CD4-positive, CD25-positive, alpha-beta regulatory T cell (primary cell): ENCODE measurements at places on chromosomes 1 and 21. TPM values are rescaled to one million over a fixed set of nuclear protein-coding genes. Genes with fewer than 3 reads are reported as not detected.

GRCh38 chr1:17405898-17406759 lies 33.3 kb downstream of the RCC2 start:
- peaks cover 35% of the 10 kb centered on the region for H3K36me3 ChIP-seq
- peak; percentile 39 for DNase-seq
- H3K27me3 ChIP-seq = no peaks in the 10 kb centered on the region
- H3K4me3 ChIP-seq = no peak overlapping the region

DNA sequence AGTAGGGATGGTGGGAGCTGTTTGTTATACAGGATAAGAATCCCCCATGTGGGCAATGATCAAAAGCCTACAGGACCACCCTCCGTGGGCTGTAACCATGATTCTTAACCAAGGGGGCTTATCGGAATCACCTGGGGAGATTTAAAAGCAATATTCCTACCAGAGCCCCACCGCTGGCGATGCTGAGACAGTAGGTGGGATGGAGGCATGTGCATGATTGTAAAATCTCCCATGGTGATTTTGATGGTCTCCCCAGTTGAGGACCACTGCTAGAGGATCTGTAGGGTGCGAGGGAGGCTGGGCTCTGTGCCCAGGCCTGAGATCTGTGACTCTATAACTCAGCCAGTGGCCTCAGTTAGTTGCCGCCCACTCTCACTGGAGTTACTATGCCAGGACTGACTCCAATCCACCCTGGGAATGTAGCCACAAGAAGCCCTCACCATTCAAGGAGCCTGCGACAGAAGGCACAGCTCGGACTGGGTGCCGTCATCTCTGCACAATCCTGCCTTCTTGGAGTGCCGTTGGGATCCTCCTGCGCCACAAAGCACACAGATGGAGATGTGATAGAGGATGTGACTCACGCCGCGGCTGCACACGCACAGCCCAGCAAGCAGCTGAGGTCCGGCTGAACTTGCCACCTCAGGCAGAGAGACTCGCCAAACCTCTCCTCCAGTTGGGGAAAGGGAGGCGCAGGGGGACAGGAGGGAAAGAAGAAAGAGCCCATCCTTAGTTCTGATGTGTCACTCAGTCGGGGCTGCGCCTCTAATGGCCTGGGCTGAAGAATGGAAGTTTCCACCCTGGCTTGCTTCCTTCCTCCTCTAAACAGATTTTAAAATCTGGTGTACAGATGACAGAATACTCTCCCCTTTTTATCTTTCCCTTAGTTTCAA lies 26.5 kb downstream of the AKNAD1 start:
- peaks cover 7% of the 10 kb centered on the region for H3K4me1 ChIP-seq
- H3K4me3 ChIP-seq = no peak overlapping the region
- no peaks in the 10 kb centered on the region for H3K27me3 ChIP-seq
- DNase-seq = no peak

GRCh38 chr1:49226758-49227157 lies 450.1 kb upstream of the BEND5 start:
- no peaks in the 10 kb centered on the region for H3K27me3 ChIP-seq
- H3K27ac ChIP-seq = no peak overlapping the region
- DNase-seq = no peak
- no peaks in the 10 kb centered on the region for H3K4me1 ChIP-seq

KCNE1 gene
- 0.49 TPM for total RNA-seq

GRCh38 chr1:41072051-41072450 lies 50.5 kb upstream of the SLFNL1 start:
- H3K27ac ChIP-seq = no peak overlapping the region
- H3K4me3 ChIP-seq = no peak overlapping the region
- H3K27me3 ChIP-seq = no peaks in the 10 kb centered on the region
- no peak for DNase-seq
- no peaks in the 10 kb centered on the region for H3K4me1 ChIP-seq

DNA sequence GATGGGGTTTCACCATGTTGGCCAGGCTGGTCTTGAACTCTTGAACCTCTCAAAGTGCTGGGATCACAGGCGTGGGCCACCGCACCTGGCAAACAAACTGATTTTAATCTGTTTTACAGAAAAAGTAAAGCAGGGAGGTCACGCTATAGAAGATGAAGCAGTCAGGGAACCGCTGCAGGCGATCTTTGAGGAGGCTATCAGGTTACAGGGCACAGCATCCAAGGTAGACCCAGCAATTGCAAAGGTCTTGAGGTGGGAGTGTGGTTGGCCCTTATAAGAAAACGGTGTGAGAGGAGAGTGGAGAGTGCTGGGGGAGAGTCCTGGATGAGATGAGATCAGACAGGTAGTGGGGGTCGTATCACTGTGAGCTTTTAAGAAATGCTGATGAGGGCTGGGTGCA lies 2.6 kb upstream of the TMCO4 start:
- no peaks in the 10 kb centered on the region for H3K27me3 ChIP-seq
- H3K36me3 ChIP-seq = no peaks in the 10 kb centered on the region
- H3K27ac ChIP-seq = no peak overlapping the region
- peaks cover 22% of the 10 kb centered on the region for H3K4me1 ChIP-seq
- H3K4me3 ChIP-seq = no peak overlapping the region

GRCh38 chr1:52880206-52880605 lies 37.6 kb downstream of the ZYG11A start:
- DNase-seq = no peak
- no peaks in the 10 kb centered on the region for H3K27me3 ChIP-seq
- H3K36me3 ChIP-seq = no peaks in the 10 kb centered on the region
- no peak overlapping the region for H3K27ac ChIP-seq

LYPD8 gene
- not detected for total RNA-seq

SORT1 gene
- 0.86 TPM for total RNA-seq

GRCh38 chr1:98398092-98398491 lies 263.4 kb upstream of the SNX7 start:
- H3K27ac ChIP-seq = no peak overlapping the region
- no peak overlapping the region for H3K4me3 ChIP-seq
- no peaks in the 10 kb centered on the region for H3K4me1 ChIP-seq
- H3K27me3 ChIP-seq = no peaks in the 10 kb centered on the region
- H3K36me3 ChIP-seq = no peaks in the 10 kb centered on the region

ERG gene
- 1.5 TPM for total RNA-seq

GRCh38 chr1:108777839-108778238 lies 31.4 kb downstream of the STXBP3 start:
- no peaks in the 10 kb centered on the region for H3K27me3 ChIP-seq
- H3K4me1 ChIP-seq = no peaks in the 10 kb centered on the region
- H3K36me3 ChIP-seq = peaks cover 82% of the 10 kb centered on the region
- no peak overlapping the region for H3K27ac ChIP-seq

GRCh38 chr1:76463849-76464248 lies 389.3 kb downstream of the ST6GALNAC3 start:
- H3K4me1 ChIP-seq = no peaks in the 10 kb centered on the region
- no peaks in the 10 kb centered on the region for H3K27me3 ChIP-seq
- no peak for DNase-seq
- no peak overlapping the region for H3K4me3 ChIP-seq

- peaks cover 9% of the 10 kb centered on the region for H3K27me3 ChIP-seq
- no peak for DNase-seq
- peaks cover 20% of the 10 kb centered on the region for H3K4me1 ChIP-seq
- no peak overlapping the region for H3K27ac ChIP-seq
- H3K4me3 ChIP-seq = no peak overlapping the region
Observed at GRCh38 chr1:247115141-247115510, 11.0 kb upstream of the ZNF669 start.

TRMT13 gene
- total RNA-seq = 12.2 TPM

DNA sequence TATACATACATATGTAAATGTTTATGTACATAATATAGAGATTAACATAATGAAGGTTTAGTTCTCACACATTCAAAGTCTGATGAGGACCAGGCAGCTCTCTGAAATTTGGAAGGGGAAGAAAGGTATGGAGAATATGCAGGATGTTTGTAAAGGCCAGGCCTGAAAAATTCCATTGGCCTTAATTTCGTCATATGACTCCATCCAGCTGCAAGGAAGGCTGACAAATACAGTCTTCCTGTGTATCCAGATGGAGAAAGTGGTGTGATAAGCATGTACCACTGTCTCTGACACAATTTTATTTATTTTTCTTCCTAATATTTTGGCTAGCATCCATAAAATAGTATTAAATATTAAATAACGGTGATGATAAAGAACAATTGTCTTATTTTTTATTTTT lies 6.3 kb upstream of the SGIP1 start:
- H3K4me3 ChIP-seq = no peak overlapping the region
- H3K27ac ChIP-seq = no peak overlapping the region
- no peak for DNase-seq
- H3K36me3 ChIP-seq = no peaks in the 10 kb centered on the region
- peaks cover 1% of the 10 kb centered on the region for H3K4me1 ChIP-seq

- DNase-seq = no peak
- H3K4me1 ChIP-seq = no peaks in the 10 kb centered on the region
- H3K36me3 ChIP-seq = no peaks in the 10 kb centered on the region
- H3K27ac ChIP-seq = no peak overlapping the region
- H3K27me3 ChIP-seq = no peaks in the 10 kb centered on the region
Observed at GRCh38 chr21:31316488-31317169, 27.4 kb downstream of the TIAM1 start.

DNA sequence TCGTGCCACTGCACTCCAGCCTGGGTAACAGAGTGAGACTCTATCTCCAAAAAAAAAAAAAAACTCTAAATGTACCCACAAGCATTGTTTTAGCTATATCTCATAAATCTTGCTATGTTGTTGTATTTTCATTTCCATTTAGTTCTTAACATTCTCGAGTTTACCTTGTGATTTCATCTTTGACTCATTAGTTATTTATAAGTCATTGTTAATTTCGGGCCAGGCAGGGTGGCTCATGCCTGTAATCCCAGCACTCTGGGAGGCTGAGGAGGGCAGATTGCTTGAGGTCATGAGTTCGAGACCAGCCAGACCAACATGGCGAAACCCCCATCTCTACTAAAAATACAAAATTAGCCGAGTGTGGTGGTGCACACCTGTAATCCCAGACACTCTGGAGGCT lies 11.7 kb downstream of the HES2 start:
- H3K4me3 ChIP-seq = no peak overlapping the region
- H3K27me3 ChIP-seq = peaks cover 11% of the 10 kb centered on the region
- H3K27ac ChIP-seq = no peak overlapping the region
- no peak for DNase-seq

COL11A1 gene
- not detected for total RNA-seq
